Suppressor macrophage treated with lipopolysaccharide for 4 hours (primary cell): ENCODE measurements at places on chromosomes 13 and 19.

- no peak for DNase-seq
Measured at GRCh38 chr19:32178956-32179355, 166.5 kb upstream of the ZNF507 start.

DNA sequence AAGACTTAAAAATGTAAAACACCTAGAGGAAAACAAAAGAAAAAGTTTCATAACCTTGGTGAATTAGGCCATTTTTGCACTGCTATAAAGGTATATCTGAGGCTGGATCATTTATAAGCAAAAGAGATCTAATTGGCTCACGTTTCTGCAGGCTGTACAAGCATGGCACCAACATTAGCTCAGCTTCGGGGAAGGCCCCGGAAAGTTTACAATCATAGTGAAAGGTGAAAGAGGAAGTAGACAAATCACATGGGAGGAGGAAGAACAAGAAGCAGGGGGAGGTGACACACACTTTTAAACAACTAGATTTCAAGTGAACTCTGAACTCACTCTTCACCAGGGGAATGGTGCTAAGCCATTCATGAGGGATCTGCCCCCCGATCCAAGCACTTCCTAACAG is 1358.5 kb upstream of the PCDH9 start:
- DNase-seq: peak; percentile 5

- DNase-seq: peak; percentile 24
Measured at GRCh38 chr13:48478391-48478790, 54.5 kb downstream of the RCBTB2 start.

GRCh38 chr13:91153372-91153771 is 194.1 kb upstream of the MIR17HG start:
- DNase-seq: no peak

- DNase-seq: no peak
Measured at GRCh38 chr13:40916207-40916998, 102.7 kb downstream of the ELF1 start.

DNA sequence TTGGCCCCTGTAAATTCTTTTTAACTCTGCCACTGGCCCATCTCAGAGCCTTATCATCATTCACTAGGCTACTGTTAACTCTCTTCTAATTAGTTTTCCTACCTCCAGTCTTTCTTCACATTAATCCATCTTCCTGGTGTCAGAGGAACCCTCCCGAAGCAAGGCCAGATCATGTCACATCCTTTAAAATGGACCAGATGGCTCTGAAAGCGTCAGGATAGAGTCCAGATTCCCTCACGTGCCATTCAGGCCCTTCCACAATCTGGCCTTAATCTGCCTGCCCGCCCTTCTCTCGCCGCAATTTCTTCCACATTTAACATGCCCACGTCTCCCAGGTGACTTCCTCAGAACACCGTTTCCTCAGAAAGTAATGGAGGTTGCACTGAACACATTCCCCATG is 86.5 kb downstream of the RFC3 start:
- no peak for DNase-seq

DNA sequence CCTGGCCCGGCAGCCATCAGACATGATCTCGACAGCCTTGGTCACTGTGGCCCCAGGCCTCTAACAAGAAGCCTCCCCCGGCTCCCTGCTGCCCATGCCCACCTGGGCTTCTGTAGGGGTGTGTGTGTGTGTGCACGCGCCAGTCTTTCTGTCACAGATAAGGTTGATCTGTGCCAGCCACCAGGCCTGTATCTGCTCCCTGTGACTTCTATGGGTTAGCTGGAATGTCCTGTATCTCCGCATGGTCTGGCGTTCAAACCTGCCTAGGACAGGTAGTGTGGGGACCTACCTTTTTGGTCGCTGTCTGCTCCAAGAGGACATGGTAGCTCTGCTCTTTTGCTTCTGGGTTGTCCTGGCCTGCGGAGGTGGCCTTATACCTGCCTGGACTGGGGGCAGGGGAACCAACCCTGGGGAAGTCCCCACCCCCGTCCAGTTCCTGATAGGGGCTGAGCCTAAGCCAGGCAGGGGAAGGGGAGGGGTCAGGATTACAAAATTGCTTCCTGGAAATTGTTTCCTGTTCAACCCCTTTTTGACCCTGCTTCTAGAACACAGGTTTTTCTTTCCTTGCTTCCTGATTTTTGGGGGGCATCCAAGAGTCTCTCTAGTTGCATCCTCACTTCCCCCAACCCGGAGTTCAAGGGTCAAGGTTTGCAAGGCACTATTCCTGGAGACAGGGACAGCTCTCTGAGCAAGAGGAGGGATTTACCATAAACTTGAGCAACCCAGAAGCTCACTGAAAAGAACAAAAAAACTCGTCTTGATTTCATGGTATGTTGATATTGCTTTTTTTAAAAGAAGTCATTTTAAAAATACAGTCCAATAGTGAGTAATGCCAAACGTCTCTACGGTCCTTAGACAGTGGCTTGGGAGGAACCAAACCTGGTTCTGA is at the start of gene LRG1:
TSS of gene LRG1 (minus strand) at position 344 of the 889 bp plus-strand sequence. CDS start at position 321, 23 bp downstream.
- DNase-seq: peak; percentile 91

DNA sequence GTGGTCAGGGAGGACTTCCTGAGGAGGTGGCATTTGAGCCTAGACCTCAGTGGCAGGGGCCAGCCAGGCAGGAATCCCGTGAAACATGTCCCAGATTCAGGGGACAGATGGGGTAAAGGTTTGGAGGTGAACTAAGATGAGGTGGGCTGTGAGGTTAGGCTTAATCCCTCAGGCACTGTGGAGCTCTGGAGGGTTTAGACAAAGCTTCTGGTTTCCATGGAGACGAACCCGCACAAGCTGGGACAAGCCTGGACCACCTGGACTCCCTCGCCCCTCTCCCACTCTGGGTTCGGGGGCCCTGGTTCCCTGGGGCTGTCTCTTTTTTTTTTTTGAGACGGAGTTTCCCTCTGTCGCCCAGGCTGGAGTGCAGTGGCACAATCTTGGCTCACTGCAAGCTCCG is 15.7 kb downstream of the TJP3 start:
- DNase-seq: no peak

- DNase-seq: no peak
Measured at GRCh38 chr19:5984600-5984999, 6.7 kb upstream of the RANBP3 start.

GRCh38 chr19:2468596-2468995 is 7.3 kb upstream of the GADD45B start:
- DNase-seq: no peak

GRCh38 chr13:42063105-42063504 is 14.7 kb downstream of the DGKH start:
- no peak for DNase-seq
